IgD-negative memory B cell (primary cell): ENCODE measurements at places on chromosomes 6 and 20. TPM values are rescaled to one million over a fixed set of nuclear protein-coding genes. Genes with fewer than 3 reads are reported as not detected.

PMEPA1 gene
- polyA plus RNA-seq, result 7.0 TPM

SLA2 gene
- polyA plus RNA-seq, result 0.68 TPM

ACSS1 gene
- polyA plus RNA-seq, result 59.8 TPM

TP53INP2 gene
- polyA plus RNA-seq, result 1.3 TPM

CNBD2 gene
- 6.3 TPM for polyA plus RNA-seq

WDR27 gene
- 8.6 TPM for polyA plus RNA-seq

CCR6 gene
- polyA plus RNA-seq, result 79.3 TPM

RNF144B gene
- polyA plus RNA-seq, result 6.2 TPM

PEX7 gene
- polyA plus RNA-seq, result 5.6 TPM

CPXM1 gene
- polyA plus RNA-seq, result 1.1 TPM

KCNK15 gene
- polyA plus RNA-seq, result not detected

OR12D3 gene
- polyA plus RNA-seq, result not detected

PRPH2 gene
- not detected for polyA plus RNA-seq

ZC3H12D gene
- polyA plus RNA-seq, result 8.2 TPM

CTAGE9 gene
- not detected for polyA plus RNA-seq

TMEM244 gene
- polyA plus RNA-seq, result 0.84 TPM

ABCC10 gene
- 13.4 TPM for polyA plus RNA-seq

ZNF337 gene
- polyA plus RNA-seq, result 10.3 TPM

GABRR1 gene
- polyA plus RNA-seq, result not detected

KCNK16 gene
- polyA plus RNA-seq, result not detected

LIN28B gene
- not detected for polyA plus RNA-seq

TNF gene
- polyA plus RNA-seq, result 6.4 TPM

HLA-DMB gene
- polyA plus RNA-seq, result 771 TPM

GNMT gene
- 1.2 TPM for polyA plus RNA-seq

PPP1R3D gene
- 1.8 TPM for polyA plus RNA-seq

LHFPL5 gene
- not detected for polyA plus RNA-seq

HLA-F gene
- polyA plus RNA-seq, result 393 TPM

GNAS-AS1 gene
- not detected for polyA plus RNA-seq

ERMARD gene
- polyA plus RNA-seq, result 9.0 TPM

CENPW gene
- polyA plus RNA-seq, result 6.2 TPM

DEFB123 gene
- polyA plus RNA-seq, result not detected

B3GAT2 gene
- 0.23 TPM for polyA plus RNA-seq

PDSS2 gene
- 15.7 TPM for polyA plus RNA-seq
